ENCODE measurements at places on chromosomes 7 and 10.

DNA sequence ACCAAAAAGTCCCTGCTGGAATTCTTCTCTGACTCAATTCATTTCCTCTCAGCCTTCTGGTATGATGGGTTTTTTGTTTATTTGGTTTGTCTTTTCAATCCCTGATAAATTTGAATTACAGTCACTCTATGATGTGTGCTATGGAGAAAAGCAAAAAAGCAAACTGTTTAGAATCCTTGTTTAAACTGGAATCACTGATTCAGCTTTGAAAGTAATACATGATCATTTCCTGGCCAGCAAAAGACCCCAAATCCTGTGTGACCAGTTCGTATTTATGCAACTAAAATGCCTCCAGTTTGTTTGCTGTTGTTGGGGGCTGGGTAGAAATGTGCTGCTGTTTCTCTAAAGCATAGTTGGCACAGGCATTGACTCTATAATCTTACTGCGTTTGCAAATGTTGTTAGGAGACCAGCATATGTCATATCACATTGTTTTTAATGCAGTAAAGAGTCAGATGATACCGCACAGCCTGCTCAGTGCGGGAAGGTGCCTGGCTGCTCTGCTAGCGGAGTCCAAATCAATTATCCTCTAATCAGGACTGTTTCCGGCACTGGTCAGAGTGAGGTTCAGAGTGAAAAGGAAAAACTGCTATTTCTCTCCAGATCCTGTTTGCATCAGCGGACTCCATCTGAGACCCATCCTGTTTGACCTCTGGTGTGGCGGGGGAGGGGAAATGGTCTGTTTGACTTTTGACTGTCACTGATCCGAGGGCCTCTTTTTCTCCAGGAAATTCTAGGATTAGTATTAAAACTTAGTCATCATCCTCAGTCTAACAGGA, 40.6 kb upstream of the ADD3 start:
- DNase-seq = no peak

GRCh38 chr7:34739651-34740300, 81.8 kb downstream of the NPSR1 start:
- DNase-seq = no peak

GRCh38 chr10:59098387-59098786, 78.1 kb upstream of the PHYHIPL start:
- DNase-seq = no peak

DNA sequence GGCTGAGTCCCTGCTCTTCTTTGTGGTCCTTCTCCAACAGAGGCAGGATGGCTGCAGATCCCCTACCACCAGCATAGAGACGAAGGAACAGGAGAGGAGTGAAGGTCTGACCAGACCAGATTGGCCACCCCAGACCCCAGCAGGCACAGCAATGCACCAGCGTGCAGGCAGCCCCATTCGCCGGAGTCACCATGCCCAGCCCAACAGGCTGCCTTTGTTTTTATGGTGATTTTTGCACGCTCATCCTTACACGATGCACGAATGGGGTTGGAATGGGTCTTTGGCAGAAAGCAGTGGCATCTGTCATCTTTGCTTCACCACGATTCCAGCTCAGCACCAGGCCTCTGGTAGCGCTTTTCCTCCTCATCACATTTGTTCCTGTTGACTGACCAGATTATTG, 427.6 kb downstream of the INHBA start:
- DNase-seq = no peak

DNA sequence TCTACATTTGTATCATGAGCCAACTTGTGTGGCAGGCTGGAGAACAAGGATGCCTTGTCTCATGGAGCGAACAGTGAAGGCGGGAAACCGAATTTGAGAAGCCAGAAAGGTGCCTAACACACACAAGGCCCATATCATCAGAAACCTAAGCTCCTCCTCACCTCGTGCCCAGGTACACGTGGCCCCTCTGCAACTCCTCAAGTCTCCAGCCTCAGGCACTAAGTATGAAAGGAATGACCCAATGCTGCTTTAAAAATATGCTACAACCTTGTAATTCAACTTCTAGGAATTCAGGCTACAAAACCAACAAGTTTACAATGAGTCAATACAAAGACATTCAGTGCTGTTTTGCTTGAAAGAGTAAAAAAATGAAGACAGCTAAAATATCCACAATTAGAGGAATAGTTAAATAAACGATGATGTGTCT, 95.7 kb downstream of the CDK6 start:
- DNase-seq = no peak

DNA sequence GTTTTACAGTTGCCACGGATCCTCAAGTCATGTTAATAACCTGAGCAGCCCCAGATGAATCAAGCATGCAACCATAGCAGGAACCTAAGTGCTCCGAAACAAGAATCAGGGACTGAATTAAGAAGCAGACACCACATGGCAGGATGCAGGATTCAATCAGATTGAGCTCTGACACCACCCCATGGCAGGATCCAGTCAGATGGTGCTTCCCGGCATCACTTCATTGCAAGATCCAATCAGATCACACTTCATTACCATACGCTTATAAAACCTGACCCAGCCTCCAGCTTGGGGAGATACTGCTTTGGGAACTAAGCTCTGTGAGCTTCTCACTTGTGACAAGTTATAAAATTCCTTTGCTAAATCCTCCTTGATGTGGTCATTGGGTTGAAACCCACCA, 55.3 kb downstream of the ABCB4 start:
- DNase-seq = no peak

- DNase-seq = no peak
Observed at GRCh38 chr7:29045258-29046086, 87.3 kb upstream of the TRIL start.

GRCh38 chr7:75743455-75743859, 4.7 kb upstream of the HIP1 start:
- peak; percentile 24 for DNase-seq

GRCh38 chr10:124957404-124957947, 15.6 kb downstream of the ZRANB1 start:
- no peak for DNase-seq

GRCh38 chr10:103638948-103639347, 145.4 kb downstream of the NEURL1 start:
- DNase-seq = peak; percentile 50

DNA sequence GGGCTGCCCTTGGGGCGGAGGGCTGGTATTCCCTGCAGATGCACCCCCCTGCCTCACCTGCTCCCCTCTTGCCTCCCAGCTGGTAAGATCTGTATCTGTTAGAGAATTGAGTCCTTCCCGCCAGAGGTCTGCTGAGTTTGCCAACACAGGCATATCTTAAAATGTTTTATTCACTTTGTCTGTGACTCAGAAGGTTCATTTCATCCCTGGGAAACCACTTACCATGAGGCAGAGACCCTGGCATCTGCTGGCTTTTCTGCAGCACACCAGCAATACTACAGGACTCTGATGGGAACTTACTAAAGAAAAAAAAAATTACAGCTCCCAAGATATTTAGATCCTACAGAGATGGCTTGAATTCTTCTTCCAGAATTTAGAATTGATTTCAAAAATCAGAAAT, 131.3 kb downstream of the PLPP4 start:
- no peak for DNase-seq

DNA sequence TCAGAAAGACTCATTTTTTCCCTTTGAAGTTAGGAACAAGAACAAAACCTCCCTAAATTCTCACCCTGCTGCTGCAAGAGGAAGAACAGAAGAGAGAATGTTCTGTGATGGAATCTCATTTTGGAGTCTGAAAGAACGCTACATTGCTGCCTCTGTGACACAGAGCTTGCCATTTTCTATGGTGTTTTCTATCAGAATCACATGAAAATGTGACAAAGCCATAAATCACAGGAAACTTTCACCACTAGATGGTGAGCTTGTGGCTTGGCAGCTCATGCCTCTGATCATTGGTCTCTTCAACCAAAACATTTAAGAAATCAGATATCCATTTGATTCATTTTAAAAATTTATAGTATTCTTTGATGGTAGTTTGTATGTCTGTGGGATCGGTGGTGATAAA, 82.9 kb downstream of the CADPS2 start:
- peak; percentile 45 for DNase-seq

- DNase-seq = no peak
Observed at GRCh38 chr10:89257581-89257980, 6.0 kb upstream of the LIPA start.

- DNase-seq = no peak
Observed at GRCh38 chr10:95847007-95847406, 60.8 kb upstream of the CC2D2B start.
